ENCODE measurements at places on chromosomes 6 and 20.
A peak's percentile ranks its signal among the peaks of the same experiment; 100 is the strongest.

- DNase-seq = no peak
Measured at GRCh38 chr6:19979986-19980385, 142.8 kb downstream of the ID4 start.

GRCh38 chr20:62814709-62815065 lies 2.2 kb upstream of the COL9A3 start:
- no peak for DNase-seq

DNA sequence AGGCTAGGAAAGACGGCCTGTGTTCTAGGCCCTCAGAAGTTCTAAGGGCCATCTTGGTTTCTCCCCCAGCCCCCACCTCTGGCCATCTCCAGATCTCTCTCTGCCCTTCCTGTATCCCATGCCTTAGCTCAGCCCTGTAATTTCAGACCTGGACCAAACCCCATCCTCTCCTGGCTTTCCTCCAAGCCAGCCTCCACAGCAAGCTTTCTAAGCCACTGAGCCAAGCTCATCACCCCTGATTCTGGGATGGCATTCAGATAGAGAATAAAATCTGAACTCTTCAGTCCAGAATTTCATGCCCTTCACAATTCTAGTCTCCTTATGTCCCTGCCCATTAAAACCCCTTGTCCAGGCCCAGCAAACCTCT lies 18.9 kb upstream of the CCM2L start:
- DNase-seq = no peak

DNA sequence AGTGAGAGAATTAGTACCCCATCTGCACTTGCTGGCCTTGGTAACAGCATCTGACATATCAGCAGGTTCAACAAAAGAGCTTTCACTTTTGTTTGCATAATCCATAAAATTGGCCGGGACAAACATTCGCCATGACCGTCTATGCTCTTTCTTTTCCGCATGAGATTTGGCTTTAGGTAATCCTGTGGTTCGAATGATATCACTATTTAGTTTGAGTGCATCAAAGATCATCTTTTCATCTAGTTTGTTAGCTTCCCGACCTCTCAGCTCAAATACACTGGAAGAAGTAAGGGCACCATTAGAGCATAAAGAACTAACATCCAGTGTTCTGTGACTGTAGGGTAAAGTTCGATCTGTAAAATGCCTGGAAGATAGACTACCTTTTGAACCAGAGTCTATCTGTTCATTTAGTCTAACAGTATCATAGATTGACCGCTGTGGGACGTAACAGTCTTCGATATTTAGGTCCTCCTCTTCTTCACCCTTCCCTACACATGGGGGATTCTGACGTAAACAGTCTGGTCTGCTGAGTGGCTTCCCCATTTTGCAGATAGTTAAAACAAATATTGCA lies 101.6 kb downstream of the DST start:
- DNase-seq = no peak

DNA sequence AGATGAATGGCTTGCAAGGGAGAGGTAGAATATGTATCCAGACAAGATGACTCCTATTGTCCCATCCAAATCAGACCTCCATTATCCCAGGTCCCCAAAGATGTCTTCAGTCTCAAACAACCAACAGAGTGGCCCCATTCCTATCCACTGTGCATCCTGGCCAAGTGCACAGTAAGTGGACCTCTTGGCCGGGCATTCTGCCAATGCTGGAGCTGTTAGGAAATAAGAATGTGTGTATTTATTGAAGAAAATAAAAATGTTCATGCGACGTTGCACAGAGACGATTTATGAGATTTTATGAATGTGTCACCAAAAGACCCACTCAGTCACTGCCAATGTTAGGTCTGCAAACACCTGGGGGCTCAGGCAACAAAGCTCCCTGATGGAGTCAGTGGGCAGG lies 196.0 kb downstream of the MAFB start:
- no peak for DNase-seq

DNA sequence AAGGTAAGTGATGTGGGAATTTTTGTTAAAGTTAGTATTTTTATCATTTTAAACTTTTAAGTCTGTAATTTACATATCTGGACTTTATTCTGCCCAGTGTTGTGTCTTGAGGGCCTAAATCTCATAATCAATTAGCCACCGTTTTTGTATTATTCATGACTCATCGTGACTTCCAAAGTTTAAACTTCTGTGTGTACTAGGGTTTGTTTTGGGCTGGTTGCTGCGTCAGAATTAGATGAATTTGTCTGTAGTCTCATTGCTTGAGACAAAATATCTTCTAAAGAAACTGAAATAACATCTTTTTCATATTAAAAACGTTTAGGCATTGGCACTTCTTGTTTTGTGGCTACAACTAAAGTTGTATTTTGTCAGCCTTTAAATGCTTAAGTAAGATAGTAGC lies 41.3 kb downstream of the CDYL start:
- no peak for DNase-seq

GRCh38 chr20:37777012-37777950 lies 83.5 kb downstream of the CTNNBL1 start:
- no peak for DNase-seq

GRCh38 chr20:48880981-48881657 lies 40.4 kb upstream of the ARFGEF2 start:
- no peak for DNase-seq

- DNase-seq = no peak
Measured at GRCh38 chr6:161233986-161234661, 39.7 kb downstream of the AGPAT4 start.

GRCh38 chr20:37526238-37526838 lies 1.3 kb downstream of the BLCAP start:
- DNase-seq = peak; percentile 40

DNA sequence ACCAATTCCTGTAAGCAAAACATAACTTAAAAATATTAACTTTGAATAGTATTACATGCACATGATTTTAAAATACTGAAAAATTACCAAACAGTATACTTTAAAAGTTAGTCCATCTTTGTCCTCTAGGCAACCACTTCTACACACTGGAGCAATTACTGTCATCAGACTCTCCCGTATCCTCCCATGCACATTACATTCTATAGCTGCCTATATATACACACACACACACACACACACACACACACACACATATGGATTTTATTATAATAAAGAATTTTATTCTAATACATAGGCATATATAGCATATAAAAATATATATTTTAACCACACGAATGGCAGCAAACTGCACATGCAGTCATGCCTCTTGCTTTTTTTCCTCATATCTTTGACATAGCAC lies 8.2 kb downstream of the REV3L start:
- DNase-seq = no peak

GRCh38 chr6:25431975-25432307 lies 152.8 kb downstream of the CARMIL1 start:
- no peak for DNase-seq

DNA sequence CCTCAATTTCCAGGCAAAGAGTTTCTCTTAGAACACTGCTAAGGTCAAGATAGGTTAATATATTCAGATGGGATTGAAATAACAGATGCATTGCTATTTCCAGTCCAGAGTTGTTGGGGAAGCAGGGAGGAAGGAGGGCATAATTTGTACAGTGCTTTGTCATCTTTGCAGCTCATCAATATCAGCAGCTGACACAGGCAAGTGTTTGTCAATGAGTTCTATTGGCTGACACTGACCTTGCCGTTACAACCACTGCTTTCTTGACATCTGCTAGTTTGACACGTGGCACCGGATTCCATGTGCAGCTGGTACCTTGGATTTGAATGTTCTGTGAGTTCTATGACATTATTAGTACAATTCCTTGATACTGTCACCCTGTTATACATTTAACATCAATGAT lies 28.0 kb upstream of the MLIP start:
- no peak for DNase-seq

GRCh38 chr6:111096246-111096645 lies 8.9 kb downstream of the SLC16A10 start:
- no peak for DNase-seq

GRCh38 chr6:110054664-110055386 lies 76.7 kb downstream of the GPR6 start:
- no peak for DNase-seq

DNA sequence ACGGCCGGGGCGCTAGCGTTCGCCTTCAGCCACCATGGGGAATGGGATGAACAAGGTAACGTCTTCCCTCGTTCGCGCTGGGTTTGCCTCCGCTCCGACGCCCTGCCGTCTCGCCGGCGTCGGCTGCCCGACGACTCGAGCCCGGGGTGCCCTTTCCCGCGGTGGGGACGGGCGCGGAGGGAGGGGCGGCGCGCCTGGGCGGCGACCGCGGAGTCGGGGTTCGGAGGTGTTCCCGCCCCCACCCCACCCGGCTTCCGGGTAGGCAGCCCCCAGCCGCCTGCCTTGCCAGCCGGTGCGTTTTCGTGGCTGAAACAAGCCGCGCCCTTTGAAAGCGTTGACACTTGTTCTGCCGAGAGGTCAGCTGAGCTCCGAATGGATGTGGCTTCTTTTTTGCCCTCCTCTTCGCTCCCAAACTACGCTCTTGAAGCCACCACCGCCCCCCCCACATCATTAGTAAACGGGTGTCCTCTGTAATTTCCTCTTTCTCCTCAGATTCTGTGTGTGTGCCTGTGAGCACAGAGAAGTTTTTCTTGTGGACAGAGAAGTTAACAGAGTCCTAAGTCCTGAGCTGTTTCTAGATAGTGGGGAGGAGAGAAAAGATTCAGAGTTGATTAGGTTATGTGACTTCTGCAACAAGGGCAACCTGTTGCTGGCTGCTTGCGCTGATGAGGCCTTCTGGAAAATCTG lies 362 bp downstream of the DUSP22 start:
- peak; percentile 84 for DNase-seq

DNA sequence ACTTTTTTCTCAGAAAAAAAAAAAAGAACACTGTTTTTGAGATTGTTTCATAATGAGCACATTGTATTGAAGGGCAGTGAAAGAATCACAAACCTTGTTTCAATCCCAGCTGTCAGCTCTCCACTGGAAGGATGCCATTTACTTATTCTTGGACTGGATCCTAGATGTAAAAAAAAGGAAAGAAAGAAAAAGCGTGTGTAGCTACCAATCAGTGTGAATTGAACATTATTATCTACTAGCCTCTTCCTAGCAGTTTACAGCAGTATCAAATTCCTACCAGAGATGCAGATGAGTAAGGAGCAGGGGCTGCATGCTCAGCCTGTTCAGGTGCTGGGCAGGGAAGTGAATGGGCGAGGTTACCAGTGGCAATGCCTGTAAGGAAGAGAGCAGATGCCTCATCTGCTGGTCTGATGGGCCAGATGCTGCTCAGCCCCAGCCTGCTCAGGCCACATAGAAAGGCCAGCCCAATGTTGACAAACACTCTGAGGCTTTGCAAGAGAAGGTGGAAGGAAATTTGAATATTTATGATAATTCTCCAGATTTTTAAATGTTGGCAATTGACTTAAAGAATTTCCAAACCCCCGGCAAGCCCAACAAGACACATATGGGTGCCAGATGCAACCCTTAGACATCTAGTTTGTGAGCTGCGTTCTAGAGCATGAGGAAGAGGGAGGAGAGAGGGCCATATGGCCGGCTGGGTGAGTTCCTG lies 189.5 kb downstream of the IBTK start:
- DNase-seq = no peak

DNA sequence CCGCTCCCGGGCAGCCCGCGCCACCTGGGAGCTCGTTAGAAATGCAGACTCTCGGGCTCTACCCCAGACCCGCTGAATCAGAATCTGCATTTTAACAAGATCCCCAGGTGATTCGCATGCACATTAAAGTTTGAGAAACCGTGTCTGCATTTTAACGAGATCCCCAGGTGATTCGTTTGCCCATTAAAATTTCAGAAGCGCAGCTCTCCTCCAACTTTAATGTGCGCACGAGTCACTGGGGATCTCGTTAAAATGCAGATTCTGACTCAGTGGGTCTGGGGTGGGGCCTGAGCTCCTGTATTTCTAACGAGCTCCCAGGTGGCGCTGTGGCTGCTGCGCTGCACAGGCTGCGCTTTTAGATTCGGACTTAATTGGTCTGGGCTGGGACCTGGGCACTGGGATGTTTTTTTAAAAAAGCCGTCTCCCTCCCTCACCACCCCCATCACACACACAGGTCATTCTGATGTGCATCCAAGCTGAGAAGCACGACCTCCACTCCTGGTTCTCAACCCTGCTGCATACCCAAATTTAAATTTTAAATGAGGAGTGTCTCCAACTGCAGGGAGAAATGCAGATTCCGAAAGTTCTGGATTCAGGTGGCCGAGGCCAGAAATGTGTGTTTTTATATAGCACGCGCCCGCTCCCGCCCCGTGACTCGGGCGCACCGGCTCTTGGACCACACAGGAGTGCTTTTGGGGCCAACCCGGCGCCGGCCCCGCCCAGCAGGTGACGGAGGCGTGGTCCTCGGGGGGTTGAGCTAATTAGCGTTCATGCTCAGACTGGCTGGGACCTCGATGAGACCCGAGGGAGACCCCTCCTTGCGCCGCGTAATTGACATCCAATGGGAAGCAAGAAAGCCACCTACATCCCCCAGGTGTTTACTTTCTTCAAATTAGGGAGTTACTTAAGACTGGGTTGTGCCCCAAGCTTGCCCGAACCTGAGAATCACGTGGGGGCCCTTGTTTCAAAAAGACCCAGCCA lies 85.8 kb downstream of the ZFP64 start:
- DNase-seq = no peak

GRCh38 chr6:87540539-87540938 lies 49.2 kb downstream of the RARS2 start:
- DNase-seq = no peak

GRCh38 chr6:31125586-31126363 lies 5.5 kb upstream of the CDSN start:
- no peak for DNase-seq

GRCh38 chr6:101534821-101535220 lies 141.3 kb downstream of the GRIK2 start:
- DNase-seq = no peak

- no peak for DNase-seq
Measured at GRCh38 chr20:17443131-17443858, 87.9 kb downstream of the BFSP1 start.

DNA sequence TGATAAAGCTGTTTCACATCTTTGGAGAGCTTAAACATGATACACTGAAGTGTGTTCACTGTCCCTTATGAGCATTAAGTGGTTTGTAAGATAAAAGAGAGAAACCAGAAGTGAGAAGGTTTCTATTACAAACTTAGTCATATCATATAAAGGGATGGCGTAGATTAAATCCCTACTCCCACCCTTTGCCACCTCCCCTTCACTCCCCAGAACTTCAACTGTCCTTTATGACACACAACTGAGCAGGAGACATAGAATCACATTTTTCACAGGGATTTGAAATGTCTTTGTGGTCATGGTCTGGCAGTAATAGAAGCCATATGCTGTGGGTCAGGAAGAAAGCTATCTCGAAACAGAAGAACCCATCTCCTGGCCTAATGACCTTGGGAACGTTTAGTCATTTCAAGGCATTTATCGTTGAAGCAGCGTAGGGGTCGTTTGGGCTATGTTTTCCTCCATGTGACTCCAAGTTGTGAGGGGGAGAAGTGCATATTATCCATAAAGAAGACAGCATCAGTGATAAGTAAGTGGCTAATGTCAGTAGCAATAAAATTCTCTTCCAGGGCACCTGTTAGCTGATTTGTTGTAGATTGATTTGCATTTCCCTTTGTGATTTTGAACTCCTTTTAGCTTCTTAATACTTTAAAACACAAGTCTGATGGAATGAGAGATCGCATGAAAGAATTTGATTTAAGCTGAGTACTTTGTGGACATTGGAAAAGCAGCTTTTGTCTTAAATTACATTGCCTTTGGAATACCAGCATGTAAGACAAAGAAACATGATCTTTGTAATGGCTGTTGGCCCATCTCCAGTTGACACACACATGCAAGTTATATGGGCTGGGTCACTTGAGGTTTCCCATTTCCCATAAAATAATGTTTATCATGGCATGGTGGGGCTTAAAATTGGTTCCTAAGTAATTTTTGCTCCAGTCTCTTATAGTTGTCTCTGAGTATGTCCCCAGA lies 501.5 kb upstream of the FLRT3 start:
- no peak for DNase-seq
